ENCODE measurements at places on chromosomes 16 and 17.

- no peak for DNase-seq
These were observed 87.7 kb downstream of the UTP18 start for GRCh38 chr17:51347851-51348584.

DNA sequence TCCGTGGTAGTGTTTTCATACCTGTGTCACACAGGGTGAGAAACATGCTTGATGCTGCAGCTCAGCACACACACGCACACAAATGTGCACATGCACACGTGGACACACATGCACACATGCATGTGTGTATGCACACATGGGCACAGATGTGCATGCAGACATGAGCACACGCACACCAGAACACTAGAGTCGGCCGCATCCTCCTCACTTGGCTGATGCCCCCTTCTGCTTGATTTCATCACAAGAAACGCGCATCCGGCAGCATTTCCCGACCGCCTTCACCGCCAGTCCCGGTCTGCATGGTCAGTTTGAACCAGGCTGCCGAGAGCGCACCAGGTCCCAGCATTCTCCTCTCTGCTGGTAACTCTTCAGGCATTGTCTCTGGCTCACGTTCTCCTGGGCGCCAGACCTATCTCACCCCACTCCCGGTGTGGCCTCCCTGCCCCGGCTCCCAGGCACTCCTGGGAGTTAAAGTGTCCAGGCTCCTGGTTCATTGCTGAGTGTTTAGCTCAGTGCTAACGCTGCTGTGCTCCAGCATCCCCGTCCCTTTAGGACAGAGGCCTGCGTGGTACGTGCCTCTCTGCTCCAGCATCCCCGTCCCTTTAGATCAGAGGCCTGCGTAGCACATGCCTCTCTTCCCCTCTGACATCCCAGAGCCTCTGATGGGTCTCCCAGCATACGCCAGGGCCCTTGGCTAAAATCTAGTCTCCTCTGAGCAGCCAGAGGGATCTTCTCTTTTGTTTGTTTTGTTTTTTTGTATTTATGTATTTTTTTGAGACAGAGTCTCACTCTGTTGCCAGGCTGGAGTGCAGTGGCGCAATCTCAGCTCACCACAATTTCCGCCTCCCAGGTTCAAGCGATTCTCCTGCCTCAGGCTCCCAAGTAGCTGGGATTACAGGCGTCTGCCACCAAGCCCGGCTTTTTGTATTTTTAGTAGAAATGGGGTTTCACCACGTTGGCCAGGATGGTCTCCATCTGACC, 16.0 kb downstream of the BAIAP2 start:
- no peak for DNase-seq

GRCh38 chr17:44672479-44673093, 16.3 kb downstream of the MEIOC start:
- DNase-seq = no peak

DNA sequence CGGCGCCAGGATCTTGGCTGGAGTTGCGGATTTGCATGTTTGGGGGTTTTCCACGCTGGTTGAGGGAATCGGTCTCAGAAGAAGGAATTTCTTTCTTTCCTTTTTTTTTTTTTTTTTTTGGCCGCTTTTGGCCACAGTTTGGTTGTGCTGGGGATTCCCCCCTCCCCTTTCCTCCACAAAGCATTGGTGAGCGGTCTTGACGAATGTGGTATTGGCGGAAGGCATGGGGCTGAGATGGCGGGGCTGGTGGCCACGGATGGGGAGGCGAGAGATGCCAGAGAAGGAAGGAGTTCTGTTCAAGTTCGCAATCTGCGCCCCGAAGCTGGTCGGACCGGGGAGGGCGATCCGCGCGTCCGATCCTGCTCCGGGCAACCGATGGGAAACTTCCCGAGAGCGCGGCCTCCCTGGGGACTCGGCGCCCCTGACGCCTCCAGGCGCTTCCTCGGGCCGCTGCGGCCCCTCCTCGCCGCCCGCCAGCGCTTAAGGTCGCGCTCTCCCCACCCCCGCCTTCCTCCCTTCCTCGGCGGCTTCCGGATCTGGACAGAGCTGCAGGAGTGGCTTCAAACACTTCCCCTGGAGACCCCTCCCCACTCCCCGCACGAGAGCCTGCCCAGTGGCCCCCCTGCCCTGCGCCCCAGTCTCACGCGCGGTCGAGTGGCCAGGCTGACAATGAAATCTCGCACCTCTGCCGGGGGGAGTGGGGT, 43.2 kb downstream of the RAI1 start:
- DNase-seq = peak; percentile 63

- no peak for DNase-seq
These were observed 33.5 kb upstream of the BCO1 start for GRCh38 chr16:81204798-81205680.

DNA sequence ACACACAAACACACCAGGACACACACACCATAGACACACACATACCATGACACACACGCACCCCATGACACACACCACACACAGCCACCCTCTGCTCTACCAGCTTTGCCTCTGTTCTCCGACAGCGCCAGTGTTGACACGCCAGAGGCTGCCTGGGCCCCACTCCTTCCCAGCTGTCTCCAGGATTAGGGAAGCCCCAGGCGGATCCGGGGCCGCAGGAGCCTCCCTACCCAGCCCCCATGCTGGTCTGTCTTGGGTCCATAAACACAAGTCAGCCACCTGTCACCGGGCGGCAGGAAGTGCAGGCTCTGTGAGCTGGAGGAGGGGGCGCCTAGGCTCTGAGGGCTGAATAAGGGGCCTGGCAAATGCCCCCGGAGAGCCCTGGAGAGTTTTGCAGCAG, 10.5 kb downstream of the TBC1D16 start:
- no peak for DNase-seq
